Fibroblast of the aortic adventitia (primary cell): ENCODE measurements at places on chromosomes 2 and 18. TPM values are rescaled to one million over a fixed set of nuclear protein-coding genes. Genes with fewer than 3 reads are reported as not detected.

SYT4 gene
- total RNA-seq: under 0.01 TPM in 1 of 2 replicates, not detected in the other

CARF gene
- 14.0 and 14.2 TPM in 2 replicates for total RNA-seq

DNA sequence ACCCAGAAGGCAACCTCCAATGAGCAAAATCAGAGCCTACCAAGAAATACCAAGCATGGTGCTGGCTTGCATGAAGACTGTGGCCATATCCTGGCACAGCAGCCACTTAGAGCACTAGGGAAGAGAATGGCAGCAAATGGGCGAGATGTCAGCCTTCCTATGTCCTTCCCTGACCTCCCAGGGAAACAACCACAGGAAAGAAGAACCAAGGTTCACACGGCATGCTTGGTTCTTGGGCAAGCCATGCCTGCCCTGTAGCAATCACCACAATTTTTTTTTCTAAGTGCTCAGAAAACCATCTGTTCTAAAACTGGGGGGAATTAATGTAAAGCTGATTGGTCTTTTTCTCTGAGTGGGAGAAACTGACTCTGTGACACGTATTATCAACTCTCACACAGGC lies 27.8 kb downstream of the GALNT14 start:
- DNase-seq: no peak

DNA sequence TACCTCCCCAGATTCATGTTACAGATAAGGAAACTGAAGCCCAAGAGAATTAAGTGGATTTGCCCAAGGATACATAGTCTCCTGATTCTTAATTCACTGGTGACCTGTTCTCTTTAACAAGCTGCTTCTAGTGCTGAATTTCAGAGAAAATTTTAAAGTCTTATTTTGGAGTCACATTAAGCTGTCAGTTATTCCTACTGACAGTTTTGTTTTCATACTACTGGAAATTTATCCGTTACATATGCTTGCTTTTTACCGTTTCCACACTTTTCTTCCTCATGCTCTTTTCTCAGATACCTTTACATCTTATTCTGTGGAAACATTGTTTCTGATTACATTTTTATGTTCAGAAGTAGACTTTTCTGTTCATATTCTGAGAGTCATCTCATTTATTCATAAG lies 1.3 kb downstream of the MOB4 start:
- no peak for DNase-seq

DNA sequence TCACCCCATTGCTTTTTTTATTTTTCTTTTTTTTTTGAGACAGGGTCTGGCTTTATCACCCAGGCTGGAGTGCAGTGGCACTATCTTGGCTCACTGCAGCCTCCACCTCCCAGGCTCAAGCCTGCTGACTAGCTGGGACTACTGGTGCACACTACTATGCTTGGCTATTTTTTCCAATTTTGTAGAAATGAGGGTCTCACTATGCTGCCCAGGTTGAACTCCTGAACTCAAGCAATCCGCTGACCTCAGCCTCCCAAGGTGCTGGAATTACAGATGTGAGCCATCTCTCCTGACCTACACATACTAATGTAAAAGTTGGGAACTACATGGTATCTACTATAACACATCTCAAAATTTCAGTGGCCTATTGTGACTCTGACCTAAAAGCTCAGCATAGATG lies 101.2 kb downstream of the FMNL2 start:
- DNase-seq: no peak

CTAGE1 gene
- not detected in 2 replicates for total RNA-seq

DNA sequence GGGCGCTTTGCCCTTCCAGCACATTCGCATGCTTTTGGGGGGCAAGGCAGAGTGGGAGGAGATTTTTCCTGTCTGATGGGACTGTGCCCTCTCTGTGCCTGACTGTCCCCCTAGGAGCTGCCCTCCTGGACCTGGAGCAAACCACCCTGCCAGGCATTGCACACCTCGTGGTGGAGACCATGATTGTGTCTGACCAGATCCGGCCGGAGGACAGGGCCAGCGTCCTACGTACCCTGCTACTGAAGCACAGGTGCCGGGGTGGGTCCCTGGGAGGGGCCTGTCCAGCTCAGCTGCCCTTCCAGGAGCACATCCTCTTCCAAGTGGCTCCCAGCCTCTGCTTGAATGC lies 5.3 kb downstream of the SLC4A3 start:
- no peak for DNase-seq

DNA sequence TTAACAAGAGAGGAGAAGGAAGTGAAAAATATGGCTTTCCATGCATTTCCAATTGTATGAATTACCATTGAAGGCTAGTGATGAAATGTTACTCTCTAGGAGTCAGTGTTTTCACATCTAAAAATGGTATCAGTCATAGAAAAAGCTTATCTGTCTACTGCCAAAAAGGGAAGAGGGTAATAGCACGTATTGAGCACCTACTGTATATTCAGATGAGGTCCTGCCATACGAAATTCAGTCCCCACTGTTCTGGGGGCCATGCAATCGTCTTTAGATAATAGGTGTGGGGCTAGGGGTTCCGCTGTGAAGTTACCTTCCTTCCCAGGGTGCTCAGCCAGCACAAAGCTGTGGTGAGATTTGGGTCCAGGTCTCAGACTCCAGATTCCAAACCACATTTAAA lies 14.2 kb upstream of the GRHL1 start:
- DNase-seq: no peak

DNA sequence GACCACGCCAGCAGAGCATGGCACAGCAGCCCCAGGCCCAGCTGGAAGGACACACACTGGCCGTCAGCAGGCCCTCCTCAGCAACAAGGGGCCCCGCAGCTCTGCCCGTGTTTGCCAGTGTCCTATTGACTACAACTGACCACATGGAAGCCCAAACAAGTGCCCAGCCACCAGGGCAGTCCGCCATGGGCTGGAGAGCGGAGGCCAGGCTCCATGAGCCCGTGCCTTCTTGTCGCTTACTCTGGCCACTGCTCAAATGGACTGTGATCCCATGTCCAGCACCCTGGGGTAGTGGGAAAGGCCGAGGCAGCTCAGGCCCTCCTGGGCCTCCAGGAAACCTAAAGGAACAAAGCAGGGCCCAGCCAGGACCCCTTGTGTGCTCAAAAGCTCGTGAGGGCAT lies 53.9 kb upstream of the TAF1B start:
- DNase-seq: no peak

CLIP4 gene
- 73.5 and 97.1 TPM in 2 replicates for total RNA-seq

GRCh38 chr18:10973567-10974203 lies 175.7 kb downstream of the PIEZO2 start:
- peak; percentile 26 for DNase-seq

DNA sequence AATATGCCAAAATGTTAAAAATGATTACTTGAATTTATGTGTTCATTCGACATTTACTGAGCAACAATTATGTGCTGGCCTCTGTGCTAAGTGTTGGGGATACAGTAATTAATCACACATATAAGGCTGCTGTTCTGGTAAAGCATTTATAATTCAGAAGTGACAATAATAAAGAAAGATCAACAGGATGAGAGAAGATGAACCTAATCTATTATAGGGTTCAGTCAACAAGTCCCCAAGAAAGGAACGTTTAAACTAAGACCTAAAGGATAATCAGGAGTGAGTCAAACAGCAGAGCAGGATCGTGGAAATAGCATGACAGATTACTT lies 60.1 kb upstream of the COX7A2L start:
- DNase-seq: no peak

DNA sequence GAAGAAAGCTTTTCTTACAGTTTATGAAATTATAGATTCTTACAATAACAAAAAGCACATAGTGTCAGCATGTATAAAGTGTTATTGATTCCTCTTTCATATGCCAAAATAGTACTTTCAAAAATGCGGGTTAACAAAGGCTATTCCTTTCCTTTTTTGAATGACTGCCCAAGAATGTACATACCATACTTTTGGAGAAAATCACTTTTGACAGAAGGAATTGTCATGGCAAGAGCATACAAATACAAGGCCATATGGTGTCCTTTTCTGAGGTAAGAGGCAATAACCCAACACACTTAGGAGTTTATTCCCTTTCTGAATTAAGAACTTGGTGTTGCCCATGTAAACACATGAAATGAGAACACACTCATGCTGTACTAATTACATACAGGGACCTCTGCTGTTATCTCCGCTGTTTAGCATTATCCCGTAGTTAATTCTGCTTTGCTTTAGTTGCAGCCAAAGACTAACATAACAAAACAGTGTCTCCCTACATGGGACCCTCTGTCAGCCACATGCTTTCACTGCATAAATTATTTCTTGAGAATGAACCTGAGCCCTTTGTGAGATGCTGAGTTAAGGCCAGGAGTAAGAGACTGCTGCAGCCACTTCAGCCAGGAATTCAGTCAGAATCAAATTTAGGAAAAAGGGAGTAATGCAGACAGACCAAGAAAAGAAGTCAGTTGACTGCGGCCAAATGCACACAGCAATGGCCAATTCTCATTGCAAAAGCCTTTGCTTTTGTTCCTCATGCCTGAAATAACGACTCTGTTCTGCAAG lies 67.0 kb downstream of the CDH2 start:
- peak; percentile 46 for DNase-seq

SPRED2 gene
- 11.9 and 20.6 TPM in 2 replicates for total RNA-seq

ACVR1 gene
- total RNA-seq: 16.2 and 32.9 TPM in 2 replicates

DNA sequence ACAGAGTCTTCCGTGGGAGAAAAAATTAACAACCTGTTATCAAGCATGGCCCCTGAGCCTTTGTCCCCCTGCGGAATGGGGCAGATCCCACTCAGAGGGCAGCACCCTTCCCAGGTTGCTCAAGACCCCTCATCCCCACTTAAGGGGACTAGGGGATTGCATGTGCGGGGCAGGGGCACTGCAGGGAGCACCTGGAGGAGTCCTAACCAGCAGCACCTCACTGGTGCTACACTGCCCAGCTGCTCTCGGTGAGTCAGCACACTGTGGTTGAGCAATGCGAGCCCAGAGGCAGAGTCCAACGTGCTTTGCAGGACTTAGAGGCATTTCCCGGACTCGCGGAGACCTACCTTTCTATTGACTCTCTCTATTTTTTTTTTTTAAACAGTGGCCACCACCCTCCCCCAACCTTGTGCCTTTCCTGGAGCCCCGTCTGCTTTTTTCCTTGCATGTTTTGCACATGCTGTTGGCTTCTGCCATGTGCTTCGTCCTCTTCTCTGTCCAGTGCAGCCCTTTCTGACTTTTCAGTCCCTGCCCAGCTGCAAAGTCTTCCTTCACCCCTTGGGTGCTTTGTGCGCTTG lies 74.0 kb downstream of the IL1R2 start:
- peak; percentile 54 for DNase-seq

GRCh38 chr2:101083613-101084012 lies 67.6 kb downstream of the TBC1D8 start:
- no peak for DNase-seq

GRCh38 chr2:23037596-23037995 lies 347.4 kb upstream of the KLHL29 start:
- no peak for DNase-seq

DNA sequence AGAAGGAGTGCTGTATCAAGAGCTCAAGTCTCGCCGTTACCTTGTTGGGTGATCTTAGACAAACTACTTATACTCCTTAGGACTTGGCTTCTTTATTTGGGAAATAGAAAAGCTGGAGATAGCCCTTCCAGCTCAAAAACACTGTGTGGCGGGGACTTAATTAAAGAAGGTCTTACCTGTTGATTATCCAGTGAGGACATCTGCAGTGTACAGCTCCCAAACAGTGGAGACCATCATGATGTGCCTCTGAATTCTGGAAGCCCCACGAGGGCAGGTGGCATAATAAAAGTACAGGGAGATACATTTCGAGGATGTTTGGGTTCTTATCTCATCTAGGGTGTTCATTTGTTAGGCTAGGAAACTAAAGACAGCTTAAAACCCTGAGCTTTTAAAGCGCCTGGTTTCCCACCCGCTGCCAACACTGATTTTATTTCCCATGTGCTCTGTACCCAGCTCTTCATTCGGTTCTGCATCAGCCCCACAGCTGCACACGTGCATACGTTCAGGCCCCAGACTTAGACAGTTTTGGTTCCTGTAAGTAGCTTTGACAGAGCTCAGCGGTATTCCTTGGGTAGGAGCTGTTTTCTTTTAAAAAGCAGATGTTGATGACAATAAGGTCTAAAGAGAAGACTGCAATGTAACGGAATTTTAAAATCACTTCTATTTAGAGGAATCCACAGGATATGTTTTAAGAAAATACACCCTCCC lies 80.5 kb upstream of the SIX2 start:
- DNase-seq: no peak

UGT1A8 gene
- total RNA-seq: 0.09 TPM in 1 of 2 replicates, not detected in the other

DNA sequence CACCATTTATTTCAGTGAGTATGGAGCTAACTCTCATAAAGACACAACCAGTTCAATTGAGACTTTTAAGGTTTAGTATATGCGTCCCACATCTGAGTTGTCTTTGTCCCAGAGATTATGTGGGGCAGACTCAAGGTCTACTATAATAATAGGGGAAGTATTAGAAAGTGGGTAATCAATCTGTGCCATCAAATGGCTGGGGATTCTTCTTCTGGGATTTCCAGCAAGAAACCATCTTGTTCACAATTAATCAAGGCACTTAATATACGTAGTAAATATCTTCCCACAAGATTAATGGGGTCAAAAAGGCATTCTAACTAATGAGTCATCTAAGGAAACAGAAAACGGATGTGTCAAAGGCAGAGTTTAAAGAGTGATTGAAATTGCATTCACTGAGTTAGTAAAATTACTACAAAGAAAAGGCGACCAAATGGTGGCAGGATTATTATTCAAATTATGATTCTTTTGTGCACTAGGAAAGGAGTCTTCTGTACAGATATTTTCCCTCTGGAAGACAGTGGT lies 179.8 kb upstream of the REG3G start:
- DNase-seq: no peak

DNA sequence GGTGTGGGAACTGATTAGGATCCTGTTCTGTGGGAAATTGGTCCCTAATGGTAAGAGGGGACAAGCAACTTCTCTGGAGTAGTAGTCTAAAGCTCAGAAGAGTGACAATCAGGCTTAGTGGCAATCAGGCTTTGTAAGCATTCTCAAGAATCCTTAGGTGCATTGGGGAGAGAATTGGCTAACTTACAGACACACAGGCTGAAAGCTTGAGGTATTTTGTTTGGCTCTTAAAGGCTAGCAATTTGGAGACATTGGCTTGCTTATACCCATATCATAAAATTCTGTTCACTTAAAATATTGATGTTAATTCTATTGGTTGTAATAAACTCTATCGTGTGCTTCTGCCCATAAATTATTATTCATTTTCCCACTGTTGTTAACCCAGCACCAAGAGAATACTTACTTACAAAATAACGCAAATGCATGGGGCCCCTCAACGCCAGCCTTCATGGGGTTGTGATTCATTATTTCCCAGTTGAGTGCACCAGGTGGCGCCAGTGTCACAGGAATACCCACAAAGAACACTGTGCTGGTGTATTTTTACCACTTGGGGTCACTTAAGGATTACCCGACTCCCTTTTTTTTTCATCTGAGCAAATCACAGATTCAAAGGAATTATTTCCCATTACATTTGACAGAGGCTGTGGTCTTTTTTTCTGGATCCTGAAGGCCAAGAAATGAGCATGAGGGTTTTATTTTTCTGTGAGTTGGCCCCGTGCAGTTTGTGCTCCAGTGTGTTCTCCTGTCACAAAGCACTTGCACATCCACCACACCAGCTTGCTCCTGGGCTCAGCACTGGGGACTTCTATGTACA lies 45.5 kb downstream of the DDX1 start:
- peak; percentile 77 for DNase-seq

GRCh38 chr2:174633623-174633930 lies 36.0 kb upstream of the WIPF1 start:
- peak; percentile 46 for DNase-seq

UGT1A1 gene
- total RNA-seq: not detected in 2 replicates

GRCh38 chr2:117359266-117359914 lies 455.1 kb upstream of the DDX18 start:
- no peak for DNase-seq

GRCh38 chr2:146927080-146927711 lies 917.6 kb upstream of the ACVR2A start:
- DNase-seq: peak; percentile 90
